ENCODE measurements at places on chromosomes 16 and 17.
A peak's percentile ranks its signal among the peaks of the same experiment; 100 is the strongest.

- DNase-seq: no peak
Observed at GRCh38 chr17:80260791-80261158, at the start of gene RNF213. TSS of gene RNF213 (plus strand) at chr17:80260852. CDS start at chr17:80263682, 2,830 bp downstream.

DNA sequence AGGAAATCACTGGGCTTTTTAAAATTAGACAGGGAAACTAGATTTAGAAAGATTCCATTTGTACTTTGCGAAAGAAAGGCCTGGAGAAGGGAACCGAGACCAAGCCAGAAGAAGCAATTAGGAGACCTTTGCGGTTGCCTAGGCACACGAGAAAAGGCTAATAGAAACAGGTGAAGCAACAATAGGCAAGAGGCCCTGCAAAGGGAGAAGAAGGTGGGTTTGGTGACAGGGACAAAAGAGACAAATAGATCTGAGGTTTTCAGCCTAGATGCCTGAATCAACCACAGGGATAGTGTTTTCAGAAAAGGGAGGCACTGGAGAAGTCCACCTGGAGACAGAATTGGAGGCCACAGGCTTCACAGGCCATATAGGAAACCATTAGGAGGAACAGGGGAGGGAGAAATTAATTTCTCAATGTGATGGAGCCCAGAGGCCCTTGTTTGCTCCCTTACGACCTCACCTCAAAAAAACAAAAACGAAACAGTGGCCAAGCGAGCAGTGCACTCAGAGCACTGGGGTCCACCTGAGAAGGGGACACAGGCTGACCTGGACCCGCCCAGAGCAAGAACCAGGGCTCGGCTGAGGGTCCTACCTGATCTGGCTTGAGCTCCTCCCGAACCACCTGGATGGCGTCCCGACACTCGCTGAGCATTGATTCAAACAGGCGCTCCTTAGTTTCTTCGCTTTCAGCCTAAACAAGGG lies 22.3 kb downstream of the SRP68 start:
- DNase-seq: no peak

- no peak for DNase-seq
Observed at GRCh38 chr17:7174603-7175326, 4.4 kb downstream of the ASGR1 start.

- DNase-seq: no peak
Observed at GRCh38 chr17:17141860-17142552, 64.1 kb downstream of the PLD6 start.

- no peak for DNase-seq
Observed at GRCh38 chr16:23709536-23709935, 3.5 kb downstream of the ERN2 start.

DNA sequence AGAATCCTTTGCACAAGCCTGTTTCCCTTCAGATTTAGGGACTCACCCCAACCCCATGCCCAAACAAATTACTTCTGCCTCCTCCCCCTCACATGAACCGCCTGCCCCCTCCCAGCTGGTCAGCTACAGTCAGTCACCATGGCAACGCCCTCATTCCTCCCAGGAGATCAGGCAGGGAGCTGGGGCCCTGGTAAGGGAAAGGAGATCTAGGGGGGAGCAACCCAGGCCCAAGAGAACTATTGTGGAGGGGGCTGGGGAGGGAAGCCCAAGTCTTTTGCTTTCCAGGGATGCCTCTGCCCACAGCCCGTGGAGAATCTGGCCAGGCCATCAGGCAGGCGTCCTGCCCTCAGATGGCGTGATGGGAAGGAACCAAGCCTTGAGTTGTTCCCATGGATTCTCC lies 2.8 kb downstream of the FAM171A2 start:
- peak; percentile 32 for DNase-seq

GRCh38 chr17:78438694-78439325 lies 60.4 kb downstream of the PGS1 start:
- no peak for DNase-seq

DNA sequence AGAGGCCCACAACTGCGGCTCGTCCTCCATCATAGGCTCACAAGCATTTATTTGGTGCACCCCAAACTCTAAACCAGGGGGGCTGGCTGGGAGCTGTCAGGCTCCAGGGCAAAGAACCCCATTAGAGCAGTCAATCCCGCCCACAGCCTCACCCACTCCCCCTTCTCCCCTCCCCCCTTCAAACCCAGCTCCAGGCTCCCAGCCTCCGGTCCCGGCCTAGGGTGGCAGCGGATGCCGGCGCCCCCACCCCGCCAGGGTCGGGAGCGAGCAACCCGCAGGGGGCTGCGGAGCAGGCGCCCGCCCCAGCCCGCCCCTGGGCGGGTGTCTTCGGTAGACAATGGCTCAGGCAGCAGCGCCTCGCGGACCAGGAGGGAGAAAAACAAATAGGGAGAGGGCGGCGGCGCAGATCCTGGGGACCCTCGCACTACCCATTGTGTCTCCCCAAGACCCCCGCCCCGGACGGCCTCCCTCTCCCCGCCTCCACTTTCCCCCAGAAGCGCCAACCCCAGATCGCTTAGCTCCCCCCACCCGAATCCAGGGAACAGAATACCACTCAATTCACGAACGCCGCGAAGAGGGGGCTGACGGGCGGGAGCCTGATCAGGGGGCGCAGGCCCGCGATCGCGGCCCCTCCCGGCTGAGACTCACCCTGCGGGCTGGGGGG lies 572 bp downstream of the FAM171A2 start:
- no peak for DNase-seq

GRCh38 chr17:62794666-62794971 lies 13.5 kb downstream of the MARCHF10 start:
- DNase-seq: no peak

DNA sequence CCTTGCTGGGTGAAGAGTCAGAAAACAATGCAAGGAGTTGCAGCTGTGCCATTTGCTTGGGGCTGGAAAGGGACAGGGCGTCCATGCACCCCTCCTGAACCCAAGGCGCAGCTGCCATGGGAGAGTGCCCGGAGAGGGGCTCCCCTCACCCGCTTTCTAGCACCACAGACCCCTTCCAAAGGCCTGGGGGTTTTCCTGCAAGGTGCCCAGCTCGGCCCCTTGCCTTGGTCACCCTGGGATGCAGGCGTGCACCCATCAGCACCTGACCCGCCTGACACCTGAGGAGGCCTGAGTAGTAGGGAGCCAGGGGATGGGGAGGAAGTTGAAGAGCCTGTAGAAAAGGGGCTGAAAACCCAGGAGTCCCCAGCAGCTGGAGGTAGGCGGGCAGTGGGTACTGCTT lies 30.3 kb downstream of the TMEM186 start:
- no peak for DNase-seq

DNA sequence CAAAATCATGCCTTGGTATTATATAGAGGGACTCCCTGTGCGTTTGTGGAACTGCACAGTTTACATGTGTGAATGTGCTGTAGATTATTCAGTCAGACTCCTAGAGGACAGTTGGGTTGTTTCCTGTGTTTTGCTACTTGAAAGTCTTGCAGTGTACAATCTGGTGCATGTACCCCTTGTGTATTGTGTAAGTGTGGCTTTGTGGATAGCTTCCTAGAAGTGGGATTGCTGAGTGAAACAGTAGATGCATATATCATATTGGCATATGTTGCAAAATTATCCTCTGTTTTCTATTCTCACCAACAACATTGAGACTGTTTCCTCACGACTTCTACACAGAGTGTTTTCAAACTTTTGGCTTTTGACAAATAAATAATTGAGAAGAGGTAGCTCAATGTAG lies 263.7 kb downstream of the MAP2K6 start:
- DNase-seq: no peak

DNA sequence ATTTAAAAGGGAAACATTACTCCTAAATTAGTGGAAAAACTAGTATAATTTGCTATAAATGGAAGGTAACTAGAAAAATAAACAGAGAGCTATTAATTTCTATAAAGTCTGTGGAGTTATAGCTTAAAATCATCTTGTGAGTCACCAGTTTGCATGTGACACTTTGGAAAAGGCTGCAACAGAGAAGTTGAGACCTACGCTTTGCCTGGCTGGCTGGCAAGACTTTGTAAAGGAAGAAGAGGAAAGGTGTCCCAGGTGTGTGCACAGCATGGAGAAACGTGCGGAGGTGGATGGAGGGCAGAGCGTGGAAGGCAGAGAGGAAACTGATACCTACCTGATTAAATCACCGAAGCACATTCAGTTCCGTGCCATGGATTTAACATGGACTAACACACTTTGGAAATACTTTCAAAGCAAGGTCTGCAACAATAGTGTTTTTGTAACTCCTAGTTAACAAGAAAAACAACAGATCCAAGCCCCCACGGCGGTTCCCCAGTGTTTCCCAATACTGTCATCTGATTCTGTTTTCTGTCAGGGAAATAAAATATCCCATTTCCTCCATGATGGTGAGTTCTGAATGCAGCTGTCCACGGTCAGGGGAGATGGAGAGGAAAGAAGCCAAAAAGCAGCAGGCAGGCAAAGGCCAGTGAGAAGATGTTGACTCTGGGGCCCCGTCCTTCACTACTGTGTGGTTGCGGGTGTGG lies 134.8 kb downstream of the XYLT1 start:
- no peak for DNase-seq

DNA sequence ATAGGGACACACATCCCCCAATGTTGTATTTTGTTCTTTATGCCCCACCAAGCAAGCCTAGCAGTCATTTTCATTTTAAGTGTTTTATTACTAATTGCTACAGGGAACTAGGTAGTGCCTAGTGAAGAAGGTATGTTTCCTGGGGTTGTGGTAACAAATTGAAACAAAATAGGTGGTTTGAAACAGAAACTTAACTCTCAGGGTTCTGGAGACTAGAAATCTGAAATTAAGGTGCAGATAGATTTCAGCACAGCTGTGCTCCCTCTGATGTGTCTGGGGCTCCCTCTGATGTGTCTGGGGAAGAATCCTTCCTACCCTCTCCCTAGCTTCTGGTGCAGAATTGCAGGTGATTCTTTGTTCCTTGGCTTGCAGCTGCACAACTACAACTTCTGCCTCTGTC lies 390.1 kb downstream of the ZFHX3 start:
- no peak for DNase-seq

DNA sequence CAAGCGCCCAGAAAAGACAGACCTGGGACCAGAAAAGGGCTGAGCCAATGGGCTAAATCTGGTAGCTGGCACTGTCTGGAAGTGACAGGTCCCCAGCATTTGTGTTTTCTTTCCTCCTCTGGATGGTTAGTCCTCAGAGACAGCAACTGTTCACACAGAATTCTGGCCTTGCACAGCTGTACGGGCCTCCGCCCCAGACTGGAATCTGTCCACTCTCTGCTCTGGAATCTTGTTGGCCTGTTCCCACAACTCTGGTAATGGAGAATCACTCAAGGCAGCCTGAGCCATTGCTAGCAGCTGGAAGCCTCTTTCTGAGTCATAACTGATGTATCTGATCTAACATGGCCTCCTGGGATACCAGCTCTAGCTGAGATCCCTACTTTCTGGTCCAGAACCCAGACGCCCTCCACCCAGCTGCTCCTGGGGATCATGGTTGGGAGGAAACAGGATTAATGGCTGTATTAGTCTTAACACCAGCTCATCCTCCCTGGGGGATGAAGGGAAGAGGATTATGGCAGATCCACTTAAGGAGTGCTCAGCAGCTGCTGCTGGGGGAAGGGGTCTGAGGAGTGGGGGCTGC lies 9.1 kb downstream of the ZNF668 start:
- peak; percentile 89 for DNase-seq

GRCh38 chr17:46875849-46876352 lies 24.5 kb downstream of the WNT9B start:
- DNase-seq: no peak

GRCh38 chr16:73231379-73231778 lies 183.5 kb upstream of the ZFHX3 start:
- no peak for DNase-seq

DNA sequence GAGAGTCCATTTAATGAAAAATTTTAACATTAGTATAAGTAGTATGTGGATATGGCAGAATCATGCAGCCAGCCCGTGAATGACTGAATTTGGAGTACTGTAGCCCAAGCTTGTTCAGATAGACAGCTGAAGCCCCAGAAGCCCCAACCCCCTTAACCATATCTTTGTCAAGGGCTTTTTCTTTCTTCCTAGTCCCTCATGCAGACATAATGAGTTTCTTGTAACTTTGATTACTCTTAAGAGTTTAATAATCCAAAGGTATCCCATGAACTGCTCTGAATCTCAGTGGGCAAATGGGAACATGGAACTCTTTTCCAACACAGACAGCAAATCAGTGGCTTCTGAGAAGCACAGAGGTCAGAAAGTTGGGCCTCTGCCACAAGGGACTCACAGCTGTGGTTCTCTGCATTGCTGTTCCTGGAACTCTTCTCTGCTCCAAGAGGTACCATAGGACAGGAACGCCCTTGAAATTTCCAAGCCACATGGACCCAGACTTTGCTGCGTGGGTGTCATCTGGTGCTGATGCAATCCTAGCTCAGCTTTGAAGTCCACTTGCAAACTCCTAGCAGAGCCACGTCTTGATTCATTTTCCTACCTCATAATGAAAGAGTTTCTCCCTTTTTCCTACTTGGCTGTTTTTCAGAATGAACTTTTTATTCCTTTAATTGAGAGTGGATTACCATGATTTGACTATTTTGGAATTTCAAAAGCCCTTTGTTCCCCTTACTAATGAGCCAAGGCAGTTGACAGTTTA lies 18.1 kb downstream of the LYRM1 start:
- no peak for DNase-seq

DNA sequence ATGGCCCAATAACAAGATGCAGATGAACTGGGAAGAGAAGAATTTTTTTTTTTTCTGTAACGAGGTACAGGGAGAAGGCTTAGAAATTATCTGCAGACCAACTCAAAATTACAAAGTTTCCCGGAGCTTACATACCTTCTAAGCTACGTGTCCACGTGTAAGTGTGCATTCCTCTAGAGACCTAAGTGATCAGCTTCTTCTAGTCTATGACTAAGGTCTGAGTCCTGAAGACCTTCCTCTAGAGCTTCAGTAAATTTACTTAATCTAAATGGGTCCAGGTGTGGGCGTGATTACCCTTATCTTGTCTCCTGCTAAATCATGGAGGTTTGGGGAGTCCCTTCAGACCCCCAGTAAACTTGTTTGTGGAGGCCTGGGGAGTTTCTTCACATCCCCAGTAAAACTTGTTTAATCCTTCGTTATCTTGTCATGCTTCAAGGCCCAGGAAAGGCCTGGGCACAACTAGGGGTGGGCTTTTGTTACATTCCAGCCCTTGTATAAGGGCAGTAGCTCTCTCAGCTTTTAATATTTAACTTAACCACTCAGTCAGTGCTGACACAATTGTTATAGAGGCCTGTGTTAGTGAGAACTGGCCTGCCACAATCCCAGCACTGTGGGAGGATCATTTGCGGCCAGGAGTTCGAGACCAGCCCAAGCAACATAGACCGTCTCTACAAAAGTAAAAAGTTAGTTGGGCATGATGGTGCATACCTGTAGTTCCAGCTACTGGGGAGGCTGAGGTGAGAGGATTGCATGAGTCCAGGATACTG lies 342.3 kb downstream of the SNX29 start:
- DNase-seq: no peak

GRCh38 chr17:10738521-10739258 lies 8.9 kb upstream of the TMEM220 start:
- DNase-seq: no peak

- no peak for DNase-seq
Observed at GRCh38 chr17:4594931-4595684, 10.8 kb downstream of the SMTNL2 start.

Data from AG04450 (cell line).